Activated CD4-positive, alpha-beta T cell treated with anti-CD3 and anti-CD28 coated beads for 4 hours (primary cell): ENCODE measurements at places on chromosomes 7 and 10.

DNA sequence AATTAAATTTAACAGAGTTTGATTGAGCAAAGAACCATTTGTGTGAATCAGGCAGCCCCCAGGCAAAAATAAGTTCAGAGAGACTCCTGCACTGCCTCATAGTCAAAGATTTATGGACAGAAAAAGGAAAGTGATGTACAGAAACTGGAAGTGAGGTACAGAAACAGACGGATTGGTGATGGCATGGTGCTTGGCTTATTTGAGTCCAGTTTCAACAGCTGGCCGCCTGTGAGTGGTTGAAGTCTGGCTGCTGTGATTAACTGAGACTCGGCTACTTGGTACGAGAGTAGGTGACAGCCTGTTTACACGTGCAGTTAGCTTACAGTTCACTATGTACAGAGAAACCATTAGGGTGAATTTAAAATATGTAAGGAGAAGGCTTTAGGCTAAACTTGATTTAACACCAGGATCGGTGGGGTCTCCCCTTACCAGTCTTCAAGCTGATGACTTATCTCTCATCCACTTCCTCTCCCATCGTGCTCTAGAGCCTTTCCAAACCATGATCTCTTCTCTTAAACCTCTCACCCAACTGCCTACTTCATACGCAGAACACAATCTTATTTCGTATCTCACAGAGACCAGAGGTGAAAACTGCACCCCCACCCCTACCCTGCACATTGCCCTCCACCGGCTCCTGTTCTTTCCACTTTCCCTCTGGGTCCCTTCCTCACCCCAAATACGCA is 5.0 kb upstream of the MSMB start:
- DNase-seq, result no peak

DNA sequence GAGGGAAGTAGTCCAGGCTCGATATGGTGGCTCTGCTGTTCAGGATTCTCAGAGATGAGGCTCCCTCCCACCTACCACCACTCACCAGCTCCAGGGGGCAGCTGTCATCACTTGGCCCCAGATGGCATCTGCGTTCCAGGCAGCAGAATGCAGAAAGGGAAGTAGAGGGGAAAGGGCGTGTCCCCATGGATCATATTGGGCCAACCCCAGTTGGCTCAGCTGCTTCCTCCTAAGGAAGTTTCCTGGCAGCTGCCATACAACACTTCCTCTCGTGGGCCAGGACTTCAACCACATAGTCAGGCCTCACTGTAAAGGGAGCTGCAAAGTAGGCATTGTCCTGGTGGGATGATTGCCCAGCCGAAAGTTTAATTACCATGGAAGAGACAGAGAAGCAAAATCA is 1.6 kb upstream of the TEX36 start:
- DNase-seq, result no peak

GRCh38 chr10:130938051-130938450 is 373.5 kb downstream of the TCERG1L start:
- DNase-seq, result no peak

- no peak for DNase-seq
Observed at GRCh38 chr10:17787087-17787961, 21.8 kb upstream of the MRC1 start.

DNA sequence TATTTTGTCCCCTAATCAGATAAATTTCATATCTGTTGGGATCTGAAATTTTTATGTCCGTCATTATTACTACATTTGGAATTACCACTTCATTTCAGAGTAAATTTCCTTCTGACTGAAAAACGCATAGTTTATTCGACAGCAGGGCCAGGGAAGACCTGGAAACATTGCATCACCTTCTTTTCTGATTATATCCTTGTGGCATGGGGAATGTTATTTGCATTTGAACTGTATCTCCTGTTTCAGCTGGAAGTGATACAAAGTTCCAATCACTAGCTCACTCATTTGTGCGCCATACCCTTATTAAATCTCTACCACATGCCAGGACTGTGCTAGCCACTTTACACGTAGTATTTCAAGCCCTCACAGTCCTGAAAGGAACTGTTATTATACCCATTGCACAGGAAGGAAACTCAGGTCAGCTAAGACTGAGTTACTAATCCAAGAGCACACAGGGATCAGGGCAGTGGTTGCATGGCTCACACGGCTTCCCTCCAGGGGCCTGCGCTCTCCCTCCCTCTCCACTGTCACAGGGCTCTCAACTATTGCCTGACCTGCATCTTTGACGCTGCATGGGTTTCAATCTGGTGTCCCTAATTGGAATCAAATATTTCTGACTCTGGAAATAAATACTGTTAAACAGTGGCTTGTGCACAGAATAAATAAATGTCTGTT is 84.4 kb upstream of the NANOS1 start:
- DNase-seq, result no peak

DNA sequence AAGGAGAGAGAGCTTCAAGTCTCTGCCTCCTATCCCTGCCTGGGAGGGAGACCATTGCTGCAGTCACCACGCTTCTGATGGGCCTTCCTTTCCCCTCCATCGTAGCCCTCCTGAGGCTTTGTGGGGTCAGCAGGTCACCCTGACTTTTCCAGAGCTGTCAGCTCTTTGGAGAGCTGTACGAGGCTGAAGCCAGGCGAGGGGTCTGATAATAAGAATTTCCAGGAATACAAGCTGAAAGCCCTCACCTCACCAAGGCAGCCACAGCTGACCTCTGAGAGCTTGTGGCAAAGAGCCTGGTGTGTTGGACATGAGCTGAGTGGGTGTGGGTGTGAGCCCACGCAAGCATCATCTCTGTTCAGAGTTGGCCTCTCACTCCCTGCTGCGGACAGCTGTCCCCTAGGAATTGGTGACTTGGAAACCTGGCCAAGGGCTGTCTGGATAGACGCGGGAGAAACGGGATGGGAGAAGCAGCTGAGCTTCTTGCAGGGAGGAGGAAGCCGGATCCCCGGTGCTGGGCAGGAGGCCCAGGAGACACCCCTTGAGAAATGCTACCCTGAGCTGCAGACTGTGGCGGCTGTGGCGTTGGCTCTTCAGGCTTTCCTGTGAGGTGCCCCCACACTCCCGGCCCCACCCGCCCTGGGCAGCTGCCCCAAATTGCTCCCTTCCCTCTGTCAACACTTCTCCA is 122.1 kb upstream of the BTBD16 start:
- DNase-seq, result no peak

DNA sequence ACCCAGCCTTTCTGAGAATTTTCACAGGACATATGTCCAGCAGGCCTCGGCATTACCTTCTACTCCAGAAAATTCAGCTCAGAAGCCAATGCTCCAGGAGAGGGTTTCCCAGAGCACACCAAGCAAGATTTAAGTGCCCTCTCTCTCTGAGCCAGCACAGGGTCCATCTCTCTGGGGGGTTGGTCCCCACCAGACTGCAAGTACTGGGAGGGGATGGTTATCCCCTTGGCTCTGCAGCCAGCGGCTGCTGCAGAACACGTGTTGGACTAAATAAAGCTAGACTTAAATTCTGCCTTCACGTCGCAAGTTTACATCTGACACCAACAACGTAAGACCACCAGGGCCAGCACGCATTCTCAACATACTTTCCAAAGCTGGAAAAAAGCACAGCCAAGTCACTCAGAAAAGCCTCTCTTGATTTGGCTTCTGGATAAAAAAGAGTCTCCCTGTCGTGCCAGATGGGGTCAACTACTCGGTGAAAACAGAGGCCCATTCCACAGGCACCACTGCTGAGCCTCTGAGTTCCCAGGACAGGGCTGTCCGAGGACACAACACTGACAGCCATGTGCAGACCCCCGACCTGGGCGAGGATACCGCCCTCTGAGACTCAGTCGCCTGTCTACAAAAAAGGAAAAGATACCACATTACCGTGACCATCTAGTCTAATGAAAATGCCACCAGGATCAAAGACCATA is 77.3 kb downstream of the CTBP2 start:
- DNase-seq, result no peak

DNA sequence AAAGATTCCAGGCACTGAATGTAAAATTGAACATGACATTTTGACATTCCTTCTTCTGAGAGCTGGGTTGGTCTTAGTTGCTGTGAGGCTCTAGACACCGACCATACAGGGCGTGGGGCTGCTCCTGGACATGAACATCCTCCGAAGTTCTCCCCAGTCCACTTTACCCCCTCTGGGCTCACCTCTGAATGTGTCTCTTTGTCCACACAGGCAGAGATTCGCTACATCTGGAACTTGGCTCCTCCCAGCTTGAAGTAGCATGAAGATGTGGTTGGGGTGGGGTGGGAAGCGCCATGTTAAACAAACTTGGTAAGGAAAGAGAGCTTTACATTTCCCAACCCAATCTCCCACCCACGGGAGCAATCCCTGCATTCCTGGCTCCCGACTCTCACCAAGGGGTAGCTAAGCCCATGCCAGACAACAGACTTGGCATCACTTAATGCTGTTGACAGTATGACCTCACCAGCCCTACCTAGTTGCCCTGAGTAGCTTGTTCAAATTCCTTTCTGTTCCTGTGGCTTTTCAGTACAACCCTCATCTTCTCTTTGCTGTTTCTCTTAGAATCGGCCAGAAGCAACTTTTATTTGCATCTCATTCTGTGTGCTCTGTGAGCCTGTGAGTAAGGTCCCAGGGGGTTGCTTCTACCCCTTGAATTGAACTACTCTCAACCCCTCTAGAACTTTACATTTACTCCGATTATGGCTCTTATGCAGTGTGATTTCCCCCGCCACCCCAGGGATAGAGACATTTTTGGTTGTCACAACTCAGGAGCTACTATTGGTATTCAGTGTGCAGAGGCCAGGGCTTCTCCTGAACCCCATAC is 211.4 kb downstream of the SEC23IP start:
- DNase-seq, result no peak

- DNase-seq, result no peak
Observed at GRCh38 chr7:35771776-35772175, 29.1 kb upstream of the SEPTIN7 start.

DNA sequence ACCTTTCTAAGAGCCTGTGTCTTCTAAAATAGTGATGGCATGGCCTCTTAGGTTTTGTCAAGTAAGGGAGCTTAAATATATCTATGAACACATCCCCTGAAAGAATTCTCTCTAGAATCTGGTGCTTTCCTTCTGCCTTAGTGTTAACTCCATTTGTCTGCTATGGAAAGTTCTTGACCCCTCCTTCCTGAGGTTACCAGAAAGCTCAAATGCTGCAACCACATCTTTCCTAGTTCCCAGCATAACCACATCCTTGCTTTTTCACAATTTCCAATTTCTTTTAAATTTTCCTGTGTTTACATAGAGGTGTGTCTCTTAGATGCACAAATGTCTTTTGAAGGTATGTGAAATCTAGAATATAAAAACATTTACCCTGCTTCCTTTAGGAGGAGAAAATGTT is 16.4 kb upstream of the GSDME start:
- DNase-seq, result no peak

- no peak for DNase-seq
Observed at GRCh38 chr7:16420329-16420648, 1.0 kb downstream of the CRPPA start.

- no peak for DNase-seq
Observed at GRCh38 chr10:117663750-117664149, 121.2 kb downstream of the EMX2 start.

DNA sequence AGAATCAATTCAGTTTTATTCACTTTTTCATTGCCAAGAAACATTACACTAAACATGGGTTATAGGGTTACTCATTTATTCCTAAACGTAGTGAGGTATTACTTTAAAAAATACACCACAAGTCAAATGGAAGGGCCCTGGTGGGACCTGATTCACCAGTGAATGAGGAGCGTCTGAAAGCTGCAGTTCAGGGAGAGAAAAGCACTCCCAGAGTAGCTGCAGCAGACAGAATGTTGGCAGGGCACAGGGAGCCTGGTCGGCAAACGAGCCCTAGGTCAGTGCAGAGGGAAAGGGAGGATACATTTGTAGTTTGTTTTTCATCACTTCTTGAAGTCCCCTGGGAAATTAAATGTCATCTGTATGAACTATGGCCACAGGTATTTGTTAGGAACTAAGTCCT is 361.7 kb upstream of the ETV1 start:
- no peak for DNase-seq

DNA sequence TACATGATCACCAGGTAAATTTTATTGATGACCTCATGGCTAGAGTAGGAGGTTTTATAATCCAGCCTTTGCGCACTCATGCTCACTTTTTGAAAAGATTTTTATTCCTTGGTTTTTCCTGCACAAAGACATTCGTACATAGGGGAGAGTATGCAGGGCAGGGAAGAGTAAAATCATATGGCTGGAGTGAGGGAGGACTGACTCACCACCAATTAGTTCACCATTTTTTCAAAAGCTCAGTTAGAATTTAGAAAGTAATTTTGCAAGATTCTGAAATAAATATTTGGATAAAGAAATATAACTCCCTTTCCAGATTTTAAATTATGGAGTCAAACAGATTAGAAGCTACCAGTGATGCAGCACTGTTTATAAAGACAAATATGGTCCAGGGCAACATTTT is 111.9 kb downstream of the SEMA3D start:
- no peak for DNase-seq

DNA sequence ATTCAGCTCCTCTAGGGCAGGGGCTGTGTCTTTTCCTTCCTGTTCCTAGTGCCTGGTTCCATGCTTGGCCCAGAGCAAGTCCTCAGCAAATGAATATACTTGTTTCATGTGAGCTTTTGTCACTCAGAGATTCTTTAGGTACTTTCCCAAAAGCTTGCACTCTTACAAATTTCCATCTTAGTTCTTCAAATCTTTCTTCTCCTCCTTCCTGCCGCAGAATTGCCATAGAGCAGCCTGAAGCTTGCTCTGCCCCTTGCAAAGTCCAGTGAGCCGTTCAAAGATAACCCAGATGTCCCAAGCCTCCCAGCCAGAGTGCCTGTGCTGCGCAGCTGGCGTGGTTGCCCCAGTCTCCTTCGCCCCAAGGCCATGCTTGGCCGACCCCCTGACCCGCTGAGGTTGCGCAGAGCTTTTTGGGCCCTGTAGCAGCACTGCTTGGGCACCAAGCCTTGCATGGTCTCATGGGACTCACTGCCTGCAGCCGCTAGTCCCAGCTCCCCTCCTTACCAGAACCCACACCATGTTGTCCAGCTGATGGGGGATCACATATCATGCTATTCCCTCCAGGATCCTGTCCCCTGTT is 20.7 kb downstream of the CHST3 start:
- DNase-seq, result no peak

GRCh38 chr10:77422491-77423338 is 214.9 kb downstream of the KCNMA1 start:
- no peak for DNase-seq

GRCh38 chr7:149806726-149807125 is 31.4 kb upstream of the ZNF862 start:
- DNase-seq, result no peak

DNA sequence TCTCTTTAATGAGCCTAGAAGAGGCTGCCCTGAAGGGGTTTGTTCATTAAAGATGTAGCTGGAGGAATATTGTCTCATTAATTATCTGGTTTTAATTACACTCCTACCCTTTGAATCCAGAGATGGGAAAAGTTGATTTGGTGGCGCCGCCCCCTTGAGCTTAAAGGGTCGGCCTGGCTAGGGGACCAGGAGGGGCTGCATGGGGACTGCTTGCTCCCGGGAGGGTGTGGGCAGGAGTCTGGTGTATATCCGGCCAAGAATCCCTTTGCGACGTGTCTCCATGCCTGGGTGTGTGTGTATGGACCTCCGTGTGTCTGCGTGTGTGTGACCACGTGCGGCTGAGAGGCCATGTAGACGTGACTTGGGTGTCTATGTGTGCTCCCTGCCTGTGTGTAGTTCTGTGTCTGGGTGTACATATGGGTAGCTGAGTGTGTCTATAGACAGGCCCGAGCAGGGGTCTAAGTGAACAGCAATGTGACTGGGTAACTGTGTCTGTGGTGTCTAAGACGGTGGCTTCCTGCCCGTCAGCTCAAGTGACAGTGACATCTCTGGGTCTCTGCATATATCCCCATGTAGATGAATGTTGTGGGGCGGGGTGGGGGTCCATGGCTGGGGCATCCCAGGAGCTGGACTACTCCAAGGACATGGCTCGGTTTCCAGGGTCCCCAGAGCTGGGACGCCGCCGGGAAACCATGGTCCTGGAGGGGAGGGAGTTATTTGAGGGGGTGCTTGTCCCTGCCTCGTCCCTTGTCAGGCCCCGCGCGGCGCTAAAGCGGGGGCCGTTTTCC is 10.7 kb downstream of the LBX1 start:
- DNase-seq, result no peak
